ENCODE measurements at places on chromosomes 4 and X.

GRCh38 chr4:85426366-85426765 lies 48.6 kb upstream of the ARHGAP24 start:
- DNase-seq: no peak

DNA sequence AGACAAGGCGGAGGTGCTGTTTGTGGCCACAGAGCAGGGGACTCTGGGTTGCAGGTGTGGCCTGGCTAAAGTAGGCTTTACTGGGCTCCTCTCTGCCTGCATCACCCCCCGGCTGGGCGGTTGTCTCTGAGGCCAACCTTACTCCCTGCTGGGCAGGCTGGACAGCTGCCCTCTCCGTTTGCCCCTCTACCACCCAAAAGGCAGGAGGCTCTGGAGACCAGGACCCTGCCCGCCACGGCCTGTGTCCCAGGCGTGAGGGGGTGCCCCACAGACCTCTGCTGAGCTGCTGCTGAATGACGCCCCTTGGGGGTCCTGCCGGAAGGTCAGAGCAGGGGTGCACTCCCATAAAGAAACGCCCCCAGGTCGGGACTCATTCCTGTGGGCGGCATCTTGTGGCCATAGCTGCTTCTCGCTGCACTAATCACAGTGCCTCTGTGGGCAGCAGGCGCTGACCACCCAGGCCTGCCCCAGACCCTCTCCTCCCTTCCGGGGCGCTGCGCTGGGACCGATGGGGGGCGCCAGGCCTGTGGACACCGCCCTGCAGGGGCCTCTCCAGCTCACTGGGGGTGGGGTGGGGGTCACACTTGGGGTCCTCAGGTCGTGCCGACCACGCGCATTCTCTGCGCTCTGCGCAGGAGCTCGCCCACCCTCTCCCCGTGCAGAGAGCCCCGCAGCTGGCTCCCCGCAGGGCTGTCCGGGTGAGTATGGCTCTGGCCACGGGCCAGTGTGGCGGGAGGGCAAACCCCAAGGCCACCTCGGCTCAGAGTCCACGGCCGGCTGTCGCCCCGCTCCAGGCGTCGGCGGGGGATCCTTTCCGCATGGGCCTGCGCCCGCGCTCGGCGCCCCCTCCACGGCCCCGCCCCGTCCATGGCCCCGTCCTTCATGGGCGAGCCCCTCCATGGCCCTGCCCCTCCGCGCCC lies 920 bp downstream of the HTT-AS start:
- DNase-seq: no peak

- DNase-seq: no peak
Observed at GRCh38 chrX:124333862-124334261, 1.4 kb downstream of the TEX13D start.

GRCh38 chrX:106894392-106894909 lies 8.7 kb downstream of the RIPPLY1 start:
- peak; percentile 20 for DNase-seq

- DNase-seq: no peak
Observed at GRCh38 chr4:186852073-186852420, 128.4 kb upstream of the FAT1 start.

- DNase-seq: no peak
Observed at GRCh38 chr4:43234626-43235415, 342.3 kb downstream of the GRXCR1 start.

DNA sequence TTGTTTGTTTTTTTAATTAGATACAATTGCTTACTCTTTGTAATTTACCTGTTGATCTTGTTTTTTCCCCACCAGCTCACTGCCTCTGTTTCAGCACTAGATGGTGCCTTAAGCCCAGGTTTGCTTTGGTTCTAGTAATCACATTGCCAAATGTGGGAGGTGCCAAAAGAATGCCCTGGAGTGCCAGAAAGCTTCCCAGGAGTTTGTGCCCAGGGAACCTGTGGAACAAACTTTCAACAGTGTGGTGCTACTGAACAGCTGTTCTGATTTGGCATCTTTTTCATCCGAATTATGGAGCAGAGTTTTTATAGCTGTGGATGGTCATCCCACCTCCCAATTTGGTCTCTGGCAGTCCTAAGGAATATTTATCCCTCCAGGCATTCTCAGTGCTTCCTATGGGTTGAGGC lies 1000.7 kb downstream of the STIM2 start:
- no peak for DNase-seq

DNA sequence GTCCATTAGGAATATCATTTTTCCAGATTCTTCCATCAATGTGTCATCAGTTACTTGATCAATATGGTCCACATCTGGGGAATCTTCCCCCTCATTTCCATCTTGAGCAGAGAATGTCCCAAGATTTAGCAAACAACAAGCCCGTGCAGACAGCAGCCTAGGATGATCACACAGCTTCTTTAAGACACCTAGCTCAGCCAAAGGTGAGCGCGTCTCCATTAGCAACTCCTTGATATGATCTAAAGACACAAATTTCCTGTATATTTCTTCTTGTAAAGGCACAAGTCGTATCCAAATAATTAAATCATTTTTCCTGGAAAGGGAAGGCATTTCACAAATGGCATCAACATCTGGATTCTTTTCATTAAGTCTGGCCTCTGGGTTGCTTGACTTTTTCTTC lies 25.8 kb downstream of the PIN4 start:
- no peak for DNase-seq

GRCh38 chrX:41556958-41557357 lies 109.8 kb downstream of the NYX start:
- DNase-seq: no peak

DNA sequence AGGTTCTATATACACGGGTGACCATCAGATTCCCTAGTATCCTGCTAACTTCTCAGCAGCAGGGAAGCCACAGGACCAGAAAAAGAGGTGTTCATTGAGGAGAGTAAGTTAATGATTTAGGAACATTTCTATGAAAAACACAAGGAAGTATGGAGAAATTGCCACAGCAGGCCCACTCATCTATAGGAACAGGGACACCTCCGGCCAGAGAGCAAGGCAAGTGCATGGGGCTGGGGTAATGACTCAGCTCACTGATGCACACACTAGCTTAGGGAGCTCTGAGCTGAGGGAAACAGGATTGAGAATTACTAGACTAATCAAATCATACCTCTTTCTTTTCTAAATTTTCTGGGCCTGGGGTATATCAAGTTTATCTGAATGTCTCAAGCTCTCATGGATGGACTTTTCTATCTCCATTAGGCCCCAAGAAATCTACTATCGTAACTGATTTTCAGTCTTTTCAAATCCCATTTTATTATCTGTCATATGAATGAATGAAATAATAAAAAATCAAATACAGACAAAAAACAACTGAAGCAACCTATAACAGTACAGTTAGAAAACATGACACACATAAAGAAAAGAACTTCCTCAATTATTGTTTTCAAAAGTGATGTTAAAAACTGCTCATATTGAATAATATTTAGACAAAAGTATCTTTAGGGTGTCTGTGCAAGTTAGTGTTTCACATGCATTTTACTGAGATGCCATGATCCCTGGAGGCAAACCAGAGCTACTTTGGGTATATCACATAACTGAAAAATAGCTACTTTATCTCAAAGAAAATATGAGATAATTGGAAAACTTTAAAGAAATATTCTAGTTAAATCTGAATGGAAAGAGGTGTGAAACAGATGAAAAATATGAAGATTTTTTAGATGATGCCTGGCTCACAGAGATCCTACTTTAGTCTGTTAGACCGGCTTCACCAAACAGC lies 89.8 kb downstream of the FBXO8 start:
- no peak for DNase-seq

- DNase-seq: no peak
Observed at GRCh38 chr4:138236037-138236436, 6.1 kb downstream of the SLC7A11 start.

- DNase-seq: no peak
Observed at GRCh38 chrX:63702556-63702955, 82.5 kb downstream of the ARHGEF9 start.

Data from stimulated activated naive CD4-positive, alpha-beta T cell treated with Interleukin-2 at 50 U/mL for 16 hours (primary cell).